Right atrium auricular region (tissue), 2 donors: ENCODE measurements at places on chromosomes 6 and 20. TPM values are rescaled to one million over a fixed set of nuclear protein-coding genes. Genes with fewer than 3 reads are reported as not detected.

HLA-DOB gene
- not detected for total RNA-seq

ZNF391 gene
- total RNA-seq, result 0.89 TPM

VWA7 gene
- total RNA-seq, result 4.1 TPM

DNMT3B gene
- 0.44 TPM for total RNA-seq

SPTLC3 gene
- total RNA-seq, result 4.2 TPM

CBFA2T2 gene
- 9.8 TPM for total RNA-seq

ASCC3 gene
- 20.0 TPM for total RNA-seq

DNA sequence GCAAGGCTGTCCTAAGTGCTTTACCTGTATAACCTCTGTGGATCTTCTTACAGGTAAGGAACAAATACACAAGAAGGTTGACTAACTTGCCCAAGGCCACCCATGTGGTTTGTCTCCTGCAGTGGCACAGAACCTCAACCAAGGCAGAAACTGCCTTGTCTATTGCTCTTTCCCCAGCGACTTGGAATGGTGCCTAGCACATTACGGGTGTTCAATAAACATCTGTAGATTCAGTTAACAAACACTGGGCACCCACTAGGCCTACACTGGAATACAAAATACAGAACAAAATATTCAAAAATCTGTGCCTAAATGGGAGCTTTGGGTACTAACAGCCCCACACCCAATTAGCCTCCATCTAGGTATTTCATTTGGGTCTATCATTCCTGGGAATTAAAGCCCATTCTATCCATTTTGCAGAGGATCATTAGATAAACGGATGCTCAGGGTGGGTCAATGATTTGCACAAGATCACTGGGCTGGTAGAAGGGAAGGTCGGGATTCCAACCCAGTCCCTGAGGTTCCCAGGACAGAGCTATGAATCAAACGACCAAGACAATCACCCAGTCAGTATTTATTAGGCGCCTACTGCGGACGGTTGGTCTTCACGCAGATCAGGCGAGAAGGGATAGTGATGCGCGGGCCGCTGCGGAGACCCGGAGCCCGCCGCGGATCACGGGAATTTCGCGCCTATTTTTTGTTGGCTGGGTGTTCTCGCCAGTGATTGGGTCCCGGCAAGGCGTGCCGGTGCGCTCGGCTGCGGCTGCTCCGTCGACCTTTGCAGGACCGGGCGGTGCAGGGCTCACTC lies at the start of gene STK35:
STK35 (plus strand) TSS at position 771 of the 808 bp plus-strand sequence. CDS start 55 bp downstream, outside the sequence.
- DNase-seq, result no peak
- no peaks in the 10 kb centered on the region for H3K36me3 ChIP-seq
- H3K4me3 ChIP-seq, result peak within 1 kb of the TSS; percentile 89
- H3K4me1 ChIP-seq, result no peaks in the 10 kb centered on the region
- peak within 1 kb of the TSS; percentile 98 for H3K27ac ChIP-seq

GRCh38 chr20:1555952-1556351 lies 1.6 kb downstream of the SIRPD start:
- H3K4me1 ChIP-seq, result no peaks in the 10 kb centered on the region
- H3K27ac ChIP-seq, result no peak overlapping the region
- no peaks in the 10 kb centered on the region for H3K27me3 ChIP-seq
- no peak for DNase-seq

GRCh38 chr20:45969712-45970634 lies 2.0 kb downstream of the ZNF335 start:
- peak overlapping the region; percentile 87 for H3K4me3 ChIP-seq
- H3K36me3 ChIP-seq, result peaks cover 39% of the 10 kb centered on the region
- H3K4me1 ChIP-seq, result peaks cover 25% of the 10 kb centered on the region
- no peak for DNase-seq
- no peaks in the 10 kb centered on the region for H3K27me3 ChIP-seq

DNA sequence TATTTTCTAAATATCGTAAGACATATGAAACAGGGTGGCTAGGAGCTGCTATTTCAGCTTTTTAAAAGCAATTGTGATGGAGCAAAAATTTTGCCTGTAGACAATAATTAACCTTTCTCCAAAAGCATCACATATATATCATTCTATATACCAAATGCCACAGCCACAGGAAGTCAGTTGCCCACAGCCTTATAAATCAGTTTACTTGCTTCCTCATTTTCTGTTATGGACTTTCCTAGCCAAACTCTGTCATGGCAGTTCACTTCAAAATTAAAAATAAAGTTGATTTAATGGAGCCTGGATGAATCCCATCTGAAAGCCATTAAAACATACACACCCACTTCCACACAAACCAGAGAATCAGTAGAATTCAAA lies 93.4 kb upstream of the NHSL1 start:
- peaks cover 23% of the 10 kb centered on the region for H3K4me1 ChIP-seq
- no peak overlapping the region for H3K4me3 ChIP-seq
- H3K27me3 ChIP-seq, result no peaks in the 10 kb centered on the region
- H3K36me3 ChIP-seq, result no peaks in the 10 kb centered on the region
- peak overlapping the region; percentile 54 for H3K27ac ChIP-seq
- no peak for DNase-seq

- H3K4me3 ChIP-seq, result no peak overlapping the region
- H3K4me1 ChIP-seq, result peaks cover 33% of the 10 kb centered on the region
- no peak for DNase-seq
- no peaks in the 10 kb centered on the region for H3K36me3 ChIP-seq
- no peak overlapping the region for H3K27ac ChIP-seq
Observed at GRCh38 chr6:34349211-34349610, 43.3 kb downstream of the NUDT3 start.

DNA sequence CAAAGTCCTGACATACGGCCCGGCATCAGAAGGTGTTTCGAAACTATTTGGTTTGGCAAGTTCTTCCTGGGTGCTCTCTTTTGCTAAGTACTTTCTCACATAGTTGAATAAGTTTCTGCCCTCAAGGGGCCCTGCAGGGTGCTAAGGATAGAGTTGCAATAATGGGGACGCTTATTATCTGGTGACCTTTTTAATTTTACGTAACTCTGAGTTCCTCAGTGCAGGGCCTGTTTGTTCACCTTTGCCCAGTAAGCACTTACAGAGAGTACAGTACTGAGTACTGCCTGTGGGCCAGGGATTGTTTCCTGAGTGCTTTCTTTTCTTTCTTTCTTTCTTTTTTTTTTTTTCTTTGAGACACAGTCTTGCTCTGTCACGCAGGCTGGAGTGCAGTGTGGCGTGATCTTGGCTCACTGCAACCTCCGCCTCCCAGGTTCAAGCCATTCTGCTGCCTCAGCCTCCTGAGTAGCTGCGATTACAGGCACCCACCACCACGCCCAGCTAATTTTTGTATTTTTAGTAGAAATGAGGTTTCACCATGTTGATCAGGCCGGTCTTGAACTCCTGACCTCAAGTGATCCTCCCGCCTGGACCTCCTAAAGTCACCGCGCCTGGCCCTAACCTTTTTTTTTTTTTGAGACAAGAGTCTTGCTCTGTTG lies 4.5 kb upstream of the PXMP4 start:
- H3K27me3 ChIP-seq, result no peaks in the 10 kb centered on the region
- no peaks in the 10 kb centered on the region for H3K4me1 ChIP-seq
- DNase-seq, result no peak
- H3K36me3 ChIP-seq, result no peaks in the 10 kb centered on the region
- no peak overlapping the region for H3K27ac ChIP-seq
- H3K4me3 ChIP-seq, result no peak overlapping the region

DNA sequence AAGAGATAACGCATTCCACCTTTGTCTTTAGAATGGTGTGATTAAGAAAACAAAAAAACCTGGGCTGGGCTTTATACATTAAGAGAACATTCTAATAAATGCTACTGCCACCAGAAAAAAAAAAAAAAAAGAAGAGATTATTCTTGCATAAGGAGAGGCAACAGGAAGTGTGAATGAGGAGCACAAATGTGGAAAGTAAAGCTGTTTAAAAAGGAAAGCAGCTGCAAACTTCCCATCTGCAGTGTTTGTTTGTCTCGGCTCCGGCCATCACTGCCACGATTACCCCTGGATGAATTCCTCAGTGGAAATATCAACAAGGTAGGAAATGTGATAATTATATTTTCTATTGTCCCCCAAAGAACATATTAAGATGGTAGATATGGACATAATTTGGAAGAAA lies 223.9 kb downstream of the PHF3 start:
- H3K27me3 ChIP-seq, result no peaks in the 10 kb centered on the region
- H3K4me3 ChIP-seq, result no peak overlapping the region
- no peaks in the 10 kb centered on the region for H3K4me1 ChIP-seq
- DNase-seq, result no peak

- no peak overlapping the region for H3K27ac ChIP-seq
- no peak overlapping the region for H3K4me3 ChIP-seq
Observed at GRCh38 chr6:17021539-17021889, 80.3 kb upstream of the STMND1 start.

- DNase-seq, result no peak
- H3K36me3 ChIP-seq, result no peaks in the 10 kb centered on the region
- no peaks in the 10 kb centered on the region for H3K4me1 ChIP-seq
- H3K4me3 ChIP-seq, result no peak overlapping the region
Observed at GRCh38 chr6:47743744-47744143, 38.1 kb upstream of the OPN5 start.

- no peaks in the 10 kb centered on the region for H3K36me3 ChIP-seq
- no peak for DNase-seq
- no peak overlapping the region for H3K27ac ChIP-seq
- no peaks in the 10 kb centered on the region for H3K27me3 ChIP-seq
- H3K4me3 ChIP-seq, result no peak overlapping the region
Observed at GRCh38 chr20:17560344-17561074, 9.4 kb upstream of the DSTN start.

GRCh38 chr6:8494730-8495129 lies 59.4 kb upstream of the SLC35B3 start:
- no peak for DNase-seq
- no peak overlapping the region for H3K27ac ChIP-seq
- no peaks in the 10 kb centered on the region for H3K27me3 ChIP-seq

GRCh38 chr6:63573899-63574553 lies 1.7 kb downstream of the LOC128125822 start:
- no peak for DNase-seq
- H3K27me3 ChIP-seq, result no peaks in the 10 kb centered on the region
- peaks cover 25% of the 10 kb centered on the region for H3K36me3 ChIP-seq
- peak overlapping the region; percentile 99 for H3K27ac ChIP-seq

- H3K27me3 ChIP-seq, result no peaks in the 10 kb centered on the region
- H3K27ac ChIP-seq, result no peak overlapping the region
- no peaks in the 10 kb centered on the region for H3K4me1 ChIP-seq
- H3K36me3 ChIP-seq, result no peaks in the 10 kb centered on the region
- no peak overlapping the region for H3K4me3 ChIP-seq
Observed at GRCh38 chr6:88763160-88763559, 200.3 kb downstream of the RNGTT start.

GRCh38 chr20:2314759-2315439 lies 19.1 kb downstream of the TGM3 start:
- peak; percentile 64 for DNase-seq
- no peak overlapping the region for H3K27ac ChIP-seq
- no peaks in the 10 kb centered on the region for H3K27me3 ChIP-seq
- no peaks in the 10 kb centered on the region for H3K4me1 ChIP-seq
- no peak overlapping the region for H3K4me3 ChIP-seq

DNA sequence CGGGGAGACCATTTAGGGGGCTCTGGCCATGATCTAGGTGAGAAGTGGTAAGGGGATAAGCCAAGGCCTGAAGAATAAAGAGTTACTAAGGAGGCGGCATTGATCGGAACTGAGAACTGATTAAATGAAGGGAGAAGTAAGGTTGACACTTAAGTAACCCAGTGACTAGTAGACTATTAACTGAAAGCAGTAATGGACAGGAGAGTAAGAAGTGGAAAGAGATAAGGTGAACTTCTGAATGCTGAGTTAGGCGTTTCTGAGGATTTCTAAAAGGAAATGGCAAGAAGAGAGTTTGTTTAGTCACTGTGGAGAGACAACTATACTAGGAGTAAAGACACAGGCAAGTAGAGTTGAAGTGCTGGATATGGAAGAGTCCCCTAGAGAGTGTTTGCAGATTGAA lies 1.9 kb downstream of the ABCF1 start:
- H3K4me1 ChIP-seq, result no peaks in the 10 kb centered on the region
- no peak overlapping the region for H3K27ac ChIP-seq
- no peaks in the 10 kb centered on the region for H3K27me3 ChIP-seq
- no peak overlapping the region for H3K4me3 ChIP-seq

- peak overlapping the region; percentile 60 for H3K27ac ChIP-seq
- no peaks in the 10 kb centered on the region for H3K4me1 ChIP-seq
- H3K36me3 ChIP-seq, result no peaks in the 10 kb centered on the region
- no peak overlapping the region for H3K4me3 ChIP-seq
Observed at GRCh38 chr6:3280866-3281465, 22.2 kb downstream of the PSMG4 start.

- DNase-seq, result no peak
- H3K4me1 ChIP-seq, result peaks cover 19% of the 10 kb centered on the region
- H3K36me3 ChIP-seq, result peaks cover 16% of the 10 kb centered on the region
- H3K4me3 ChIP-seq, result no peak overlapping the region
- H3K27me3 ChIP-seq, result no peaks in the 10 kb centered on the region
Observed at GRCh38 chr20:41344477-41344876, 3.9 kb downstream of the LPIN3 start.

GRCh38 chr6:98894810-98895209 lies 52.9 kb downstream of the FBXL4 start:
- no peaks in the 10 kb centered on the region for H3K27me3 ChIP-seq
- no peak overlapping the region for H3K27ac ChIP-seq
- DNase-seq, result no peak
- no peaks in the 10 kb centered on the region for H3K4me1 ChIP-seq
- no peak overlapping the region for H3K4me3 ChIP-seq
- H3K36me3 ChIP-seq, result peaks cover 17% of the 10 kb centered on the region

- no peaks in the 10 kb centered on the region for H3K4me1 ChIP-seq
- DNase-seq, result no peak
- no peak overlapping the region for H3K27ac ChIP-seq
- no peaks in the 10 kb centered on the region for H3K27me3 ChIP-seq
- no peak overlapping the region for H3K4me3 ChIP-seq
- peaks cover 53% of the 10 kb centered on the region for H3K36me3 ChIP-seq
Observed at GRCh38 chr6:110890288-110890687, 15.7 kb downstream of the AMD1 start.

DNA sequence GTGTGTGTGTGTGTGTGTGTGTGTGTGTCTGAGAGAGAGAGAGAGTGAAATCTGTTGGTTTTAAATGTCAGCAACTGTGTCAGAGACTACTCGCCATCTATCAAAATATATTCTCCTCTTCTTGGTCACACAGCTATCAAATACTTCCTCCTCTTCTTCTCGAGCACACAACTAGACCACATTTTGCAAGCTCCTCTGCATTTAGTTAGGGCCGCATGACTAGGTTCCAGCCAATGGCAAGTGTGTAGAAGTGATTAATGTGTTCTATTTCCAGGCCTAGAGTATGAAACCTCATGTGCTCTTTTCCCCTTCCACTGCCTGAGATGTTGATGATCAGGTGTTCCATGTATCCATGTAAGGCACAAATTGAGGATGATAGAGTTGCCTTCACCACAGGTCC lies 278.5 kb upstream of the MARCKS start:
- no peaks in the 10 kb centered on the region for H3K36me3 ChIP-seq
- no peak overlapping the region for H3K27ac ChIP-seq
- no peaks in the 10 kb centered on the region for H3K4me1 ChIP-seq
- no peak overlapping the region for H3K4me3 ChIP-seq

GRCh38 chr6:8940356-8940755 lies 505.0 kb upstream of the SLC35B3 start:
- no peak overlapping the region for H3K27ac ChIP-seq
- H3K4me1 ChIP-seq, result no peaks in the 10 kb centered on the region
- no peaks in the 10 kb centered on the region for H3K27me3 ChIP-seq
- H3K36me3 ChIP-seq, result no peaks in the 10 kb centered on the region
- no peak for DNase-seq
- no peak overlapping the region for H3K4me3 ChIP-seq
